ENCODE measurements at places on chromosomes 16 and 17.

DNA sequence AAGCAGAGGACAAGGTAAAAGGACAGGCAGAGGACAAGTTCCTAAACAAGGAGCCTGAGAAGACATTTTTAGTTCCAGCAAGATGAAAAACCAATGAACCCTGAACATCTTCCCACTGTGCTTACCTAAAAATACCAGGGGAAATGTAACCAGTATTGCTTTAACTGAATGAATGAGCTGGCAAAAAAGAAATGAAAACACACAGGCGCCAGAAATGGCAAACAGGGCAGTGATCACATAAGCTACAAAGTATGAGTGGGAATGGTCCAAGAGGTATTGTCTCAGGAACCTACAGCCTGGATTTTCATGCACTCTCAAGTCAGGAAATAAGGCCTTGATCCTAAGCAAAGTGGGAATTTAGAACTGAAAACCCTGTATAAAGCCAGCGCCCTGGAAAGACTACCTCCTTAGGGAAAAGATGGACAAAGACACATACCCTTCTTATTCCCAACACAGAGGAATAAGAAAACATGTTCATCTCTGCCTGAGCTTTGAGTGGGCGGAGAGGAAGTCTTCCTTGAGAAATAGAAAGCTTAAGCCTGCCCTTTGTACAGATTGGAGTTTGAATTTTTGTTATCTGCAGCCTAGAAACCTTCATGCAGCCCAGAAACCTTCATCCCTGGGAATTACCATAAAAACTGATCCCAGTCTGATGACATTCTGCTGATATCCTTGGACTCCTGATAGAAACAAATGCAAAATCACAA is 2.1 kb downstream of the CMTM2 start:
- DNase-seq = no peak

GRCh38 chr16:73043828-73044467 is 4.0 kb downstream of the ZFHX3 start:
- DNase-seq = no peak

DNA sequence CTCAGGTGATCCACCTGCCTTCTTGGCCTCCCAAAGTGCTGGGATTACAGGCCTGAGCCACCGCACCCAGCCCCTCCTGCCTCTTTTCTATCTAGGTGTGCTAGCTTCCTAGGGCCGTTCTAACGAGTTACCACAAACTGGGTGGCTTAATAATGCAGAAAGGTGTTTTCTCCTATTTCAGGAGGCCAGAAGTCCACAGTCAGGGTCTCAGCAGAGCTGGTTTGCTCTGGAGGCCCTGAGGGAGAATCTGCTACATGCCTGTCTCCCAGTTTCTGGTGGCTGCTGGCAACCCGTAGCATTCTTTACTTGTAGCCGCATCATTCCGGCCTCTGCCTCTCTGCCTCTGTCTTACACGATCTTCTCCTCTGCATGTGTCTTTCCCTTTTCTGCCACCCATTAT is 89.2 kb downstream of the NTN1 start:
- no peak for DNase-seq

DNA sequence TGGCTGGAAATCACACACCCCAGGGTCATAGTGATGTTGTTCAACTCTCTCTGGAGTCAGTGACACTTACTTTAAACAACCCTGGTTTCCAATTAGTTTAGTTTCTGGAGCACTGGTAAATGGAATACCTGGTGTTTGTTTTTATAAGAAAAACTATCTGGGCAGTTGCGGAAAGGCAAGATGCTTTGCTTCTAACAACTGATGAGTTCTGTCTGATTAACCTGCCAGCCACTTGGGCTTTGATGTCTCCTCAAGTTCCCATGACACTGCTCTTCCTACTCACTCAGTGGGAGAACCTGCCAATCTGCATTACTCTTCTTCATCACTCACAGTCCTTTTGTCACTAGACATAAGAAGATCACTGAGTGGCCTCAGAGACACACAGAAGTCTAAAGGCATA is 78.7 kb upstream of the MTMR4 start:
- DNase-seq = no peak

Measured in non-pigmented ciliary epithelial cell (primary cell).